Foreskin fibroblast (primary cell): ENCODE measurements at places on chromosomes 2 and 18.

- DNase-seq: no peak
Observed at GRCh38 chr2:30222031-30222430, 9.3 kb upstream of the LBH start.

DNA sequence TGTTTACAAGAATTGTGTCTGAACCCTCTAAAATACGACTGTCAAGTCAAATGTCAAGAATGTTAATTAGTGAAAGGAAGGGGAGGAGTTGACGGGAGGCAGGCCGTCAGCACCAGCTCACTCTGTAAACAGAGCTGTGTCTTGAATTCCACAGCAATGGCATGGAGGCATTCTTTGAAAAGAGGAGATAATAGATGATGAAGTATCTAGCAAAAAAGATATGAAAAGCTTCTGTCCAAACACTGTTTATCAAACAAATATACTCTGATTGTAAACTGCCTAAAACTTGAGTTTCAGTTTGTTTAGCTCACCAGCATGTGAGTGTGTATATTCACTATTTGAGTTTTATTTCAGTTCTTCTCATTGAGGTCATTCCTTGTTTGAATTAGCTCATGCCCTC lies 94.7 kb upstream of the CDC42EP3 start:
- peak; percentile 57 for DNase-seq

GRCh38 chr2:175414882-175415487 lies 233.5 kb upstream of the ATP5MC3 start:
- DNase-seq: peak; percentile 51

DNA sequence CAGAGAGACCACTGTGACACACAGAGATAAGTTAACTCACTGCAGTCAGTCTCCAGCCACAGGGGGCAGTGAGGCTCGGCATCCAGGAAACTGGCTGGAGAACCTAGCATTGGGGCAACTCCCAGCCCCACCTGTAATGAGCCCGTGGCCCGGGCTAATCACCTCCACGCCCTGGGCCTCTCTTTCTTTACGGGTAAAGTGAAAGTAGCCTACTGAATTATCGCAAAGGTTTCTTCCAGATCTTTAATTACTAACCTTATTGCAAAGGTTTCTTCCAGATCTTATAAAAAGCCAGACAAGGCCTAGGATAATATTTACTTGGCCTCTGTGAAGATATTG lies 45.7 kb upstream of the ACAA2 start:
- no peak for DNase-seq

DNA sequence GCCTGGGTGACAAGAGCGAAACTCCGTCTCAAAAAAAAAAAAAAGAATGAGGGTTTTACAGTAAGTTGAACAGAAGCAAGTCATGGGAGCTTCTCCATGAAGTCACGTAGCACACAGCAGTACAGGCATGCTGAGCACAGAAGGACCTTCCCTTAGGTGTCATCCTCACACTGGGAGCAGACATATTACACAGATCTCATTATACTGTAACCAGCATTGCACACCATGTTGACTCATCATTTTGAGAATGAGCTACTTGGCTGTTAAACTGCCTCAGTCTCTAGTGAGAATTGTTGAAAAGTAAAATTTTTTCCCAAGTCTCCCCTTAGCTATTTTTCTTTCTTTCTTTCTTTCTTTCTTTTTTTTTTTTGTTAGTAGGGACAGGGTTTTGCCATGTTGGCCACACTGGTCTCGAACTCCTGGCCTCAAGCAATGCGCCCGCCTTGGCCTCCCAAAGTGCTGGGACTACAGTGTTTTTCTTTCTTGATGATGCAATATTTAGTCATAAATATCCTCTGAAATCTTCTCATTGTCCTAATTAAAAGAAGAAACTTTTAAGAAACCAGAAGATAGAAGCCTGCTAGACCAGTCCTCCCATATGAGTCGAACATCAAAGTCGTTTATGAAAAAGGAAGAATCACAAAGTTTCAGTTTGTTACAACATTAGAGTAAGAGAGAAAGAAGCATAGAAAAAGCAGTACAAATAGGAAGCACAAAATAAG lies 37.9 kb upstream of the PPP1CB start:
- peak; percentile 50 for DNase-seq

- no peak for DNase-seq
Observed at GRCh38 chr18:76952747-76953146, 130.4 kb downstream of the ZNF236 start.

DNA sequence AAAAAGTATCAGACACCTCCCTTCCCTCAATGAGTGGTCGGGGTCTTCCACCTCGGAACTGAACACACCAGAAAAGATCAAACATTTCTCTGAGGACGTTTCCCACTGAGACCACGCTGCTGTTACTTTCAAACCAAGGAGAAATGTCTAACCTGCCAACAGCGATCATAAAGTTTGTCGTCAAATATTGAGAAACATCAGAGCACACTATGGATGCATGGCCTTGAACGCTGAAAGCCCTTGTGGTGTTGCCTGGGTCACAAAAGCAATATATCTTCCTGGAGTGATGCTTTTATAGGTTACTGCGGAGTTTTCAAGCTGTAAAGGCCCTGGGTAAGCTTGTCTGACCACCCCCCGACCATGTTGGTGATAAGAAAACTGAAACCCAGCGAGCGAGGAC lies 70.2 kb upstream of the ID2 start:
- DNase-seq: no peak

DNA sequence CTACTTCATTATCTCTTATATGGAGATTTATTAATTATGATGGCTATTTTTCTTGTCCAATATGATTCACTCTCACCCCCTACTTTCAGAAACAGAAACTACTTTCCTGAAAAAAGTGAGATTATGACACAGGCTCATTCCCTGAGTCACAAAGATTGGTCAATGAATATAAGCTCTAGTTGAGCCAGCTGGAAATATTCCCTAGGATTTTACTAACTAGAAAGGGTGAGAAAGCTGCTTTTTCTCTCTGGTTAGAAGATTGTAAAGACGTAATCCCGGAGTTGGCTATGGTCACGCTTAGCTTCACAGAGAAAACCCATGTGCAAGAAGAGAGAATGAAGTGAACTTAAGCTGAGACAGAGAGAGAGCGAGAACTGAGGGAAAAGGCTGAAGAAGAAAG lies 223.7 kb upstream of the SMAD7 start:
- peak; percentile 82 for DNase-seq

- no peak for DNase-seq
Observed at GRCh38 chr2:176148751-176149421, 2.5 kb upstream of the HOXD4 start.

DNA sequence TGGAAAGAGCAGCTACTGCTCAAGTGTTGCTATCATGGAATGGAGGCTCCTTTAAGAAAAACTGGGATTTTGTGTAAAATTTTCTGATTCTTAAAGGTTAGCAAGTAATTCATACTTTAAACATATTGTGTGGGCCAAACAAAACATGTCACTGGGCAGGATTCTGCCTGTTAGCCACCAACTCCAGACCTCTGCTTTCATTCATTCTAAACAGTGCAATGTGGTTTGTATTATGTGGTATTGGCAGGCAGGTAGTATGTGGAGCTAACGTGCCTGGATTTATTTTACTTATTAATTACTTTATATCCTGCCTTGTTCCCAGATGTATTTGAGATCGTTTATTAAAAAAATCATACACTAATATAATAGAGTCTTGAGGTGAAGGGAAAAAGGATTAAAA lies 1521.3 kb upstream of the ACVR2A start:
- peak; percentile 59 for DNase-seq

- no peak for DNase-seq
Observed at GRCh38 chr2:172012677-172013391, 13.1 kb downstream of the METAP1D start.

- DNase-seq: no peak
Observed at GRCh38 chr2:234156326-234156725, 105.8 kb downstream of the SPP2 start.

GRCh38 chr2:239871481-239872435 lies 153.4 kb downstream of the NDUFA10 start:
- no peak for DNase-seq

- DNase-seq: peak; percentile 85
Observed at GRCh38 chr2:137947728-137948336, 16.4 kb upstream of the HNMT start.

DNA sequence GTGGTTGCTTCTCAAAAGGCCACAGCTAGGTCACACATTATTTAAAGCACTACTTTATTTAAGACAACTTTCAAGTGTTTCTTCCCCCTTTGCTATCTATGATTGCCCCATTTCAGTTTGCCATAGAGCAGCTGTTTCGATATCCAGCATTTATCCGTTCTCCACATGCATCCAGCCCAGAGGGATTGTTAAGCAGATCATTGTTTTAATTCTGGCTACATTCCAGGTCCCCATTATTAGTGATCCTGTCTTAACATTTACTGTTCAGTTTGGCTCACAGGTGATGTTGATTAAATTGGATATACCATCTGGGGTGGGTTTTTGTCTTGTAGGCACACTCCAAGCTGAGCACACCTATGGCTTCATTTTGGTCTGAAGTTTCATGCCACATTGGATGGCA lies 638.7 kb downstream of the ZEB2 start:
- DNase-seq: no peak

GRCh38 chr2:6423157-6423556 lies 442.6 kb downstream of the CMPK2 start:
- DNase-seq: peak; percentile 10

DNA sequence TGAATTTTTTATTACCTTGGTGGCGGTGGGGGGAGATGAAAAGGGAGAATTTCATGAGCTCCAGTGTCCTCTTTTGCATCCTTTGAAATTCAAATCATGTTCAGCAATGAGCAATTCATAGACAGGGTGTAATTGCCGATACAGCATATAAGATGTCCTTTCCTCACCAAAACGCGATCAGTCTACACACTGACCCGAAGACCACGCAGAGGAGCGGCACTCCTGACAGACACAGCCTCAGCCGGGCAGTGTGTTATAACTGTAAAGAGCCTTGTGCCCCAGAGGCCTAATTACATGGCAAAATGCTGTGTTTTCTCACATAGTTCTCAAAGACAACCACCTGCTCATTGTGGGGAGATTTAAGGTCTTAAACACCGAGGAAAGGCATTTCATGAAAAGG lies 38.4 kb upstream of the APCDD1 start:
- no peak for DNase-seq

DNA sequence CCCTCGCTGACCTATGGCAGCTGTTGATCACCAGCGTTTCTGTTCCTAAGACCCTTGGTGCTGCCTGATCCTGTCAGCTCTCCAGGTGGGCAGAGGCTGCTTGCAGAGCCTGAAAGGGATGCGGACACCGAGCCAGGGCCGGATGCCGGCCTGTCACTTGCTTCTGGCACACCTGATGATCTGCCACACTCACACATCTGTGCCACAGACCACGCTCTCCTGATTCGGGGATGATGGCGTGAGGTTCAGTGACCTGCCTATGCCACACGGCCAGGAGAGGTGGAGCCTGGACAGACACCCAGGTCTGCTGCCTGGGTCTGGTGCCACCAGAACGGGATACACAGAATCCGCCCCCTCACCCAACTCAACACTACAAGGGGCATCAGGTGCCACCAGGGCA lies 129.4 kb upstream of the GLI2 start:
- DNase-seq: no peak

DNA sequence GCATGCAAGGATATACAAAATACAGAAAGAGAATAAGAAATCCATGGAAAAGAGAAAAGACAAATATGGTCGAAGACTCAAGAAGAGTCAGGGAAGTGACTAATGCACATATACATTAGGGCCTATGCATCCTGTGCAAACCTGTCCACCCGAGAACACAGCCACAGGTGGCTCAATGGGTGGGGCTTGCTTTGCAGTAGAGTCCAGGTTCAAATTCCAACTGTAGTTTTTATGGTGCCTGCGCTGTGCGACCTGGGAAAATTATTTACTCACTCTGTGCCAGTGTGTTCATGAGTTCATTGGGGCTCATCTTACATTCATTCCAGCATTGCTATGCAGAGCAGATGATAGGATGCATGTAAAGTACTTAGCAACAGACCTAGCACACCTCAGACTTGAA lies 244.7 kb downstream of the CTNNA2 start:
- no peak for DNase-seq

GRCh38 chr2:24920098-24920808 lies at the start of gene ADCY3:
ADCY3 (minus strand) TSS chr2:24920237; CDS start chr2:24918987, 1,250 bp downstream.
- DNase-seq: peak; percentile 59

DNA sequence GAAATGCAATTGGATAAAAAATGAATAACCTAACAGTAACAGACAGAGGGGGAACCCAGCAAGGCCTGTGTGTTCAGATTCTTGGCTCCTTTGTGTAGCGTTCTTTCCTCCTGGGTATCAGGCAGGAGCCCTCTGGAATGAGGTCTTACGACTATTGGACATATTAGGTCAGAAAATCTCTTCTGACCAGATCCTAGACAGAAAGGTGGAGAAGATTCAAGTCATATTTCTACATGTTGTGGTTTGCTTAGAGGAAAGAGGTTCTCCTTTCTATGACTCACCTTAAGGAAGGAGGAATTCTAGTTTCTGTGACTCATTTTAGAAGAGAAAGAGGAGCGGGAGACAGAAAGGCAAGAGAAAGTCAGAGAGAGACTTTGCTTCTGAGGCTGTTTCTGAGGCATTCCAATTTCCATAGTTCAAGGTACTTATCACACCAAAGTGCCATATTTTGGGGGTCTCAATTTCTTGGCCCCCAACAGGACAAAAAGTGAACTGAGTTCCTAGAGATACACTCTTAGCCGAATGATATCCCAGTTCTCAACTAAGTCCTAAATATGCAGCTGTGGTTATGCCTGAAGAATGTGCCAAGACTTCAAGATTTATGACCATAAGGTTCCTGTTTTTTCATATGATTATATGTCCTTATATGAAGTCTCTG lies 618.6 kb downstream of the ZEB2 start:
- peak; percentile 72 for DNase-seq

DNA sequence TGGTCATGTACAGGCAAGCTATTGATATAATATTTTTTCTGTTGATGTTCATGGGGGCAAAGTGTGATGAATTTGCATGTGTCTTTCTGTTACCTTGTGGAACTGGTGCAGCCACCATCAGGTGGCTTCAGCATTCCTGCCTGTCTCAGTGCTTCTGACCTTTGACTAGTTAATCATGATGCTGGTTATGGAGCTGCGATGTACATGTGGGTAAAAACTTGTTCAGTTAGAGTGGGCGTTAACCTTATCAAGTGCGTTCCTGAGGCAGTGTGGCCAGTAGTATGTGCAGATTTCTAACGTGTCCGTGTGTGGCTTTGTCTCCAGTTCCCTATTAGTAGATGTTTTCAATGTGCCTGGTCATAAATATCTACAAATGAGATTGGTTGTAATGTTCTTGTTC lies 127.4 kb upstream of the ZSWIM2 start:
- DNase-seq: no peak

DNA sequence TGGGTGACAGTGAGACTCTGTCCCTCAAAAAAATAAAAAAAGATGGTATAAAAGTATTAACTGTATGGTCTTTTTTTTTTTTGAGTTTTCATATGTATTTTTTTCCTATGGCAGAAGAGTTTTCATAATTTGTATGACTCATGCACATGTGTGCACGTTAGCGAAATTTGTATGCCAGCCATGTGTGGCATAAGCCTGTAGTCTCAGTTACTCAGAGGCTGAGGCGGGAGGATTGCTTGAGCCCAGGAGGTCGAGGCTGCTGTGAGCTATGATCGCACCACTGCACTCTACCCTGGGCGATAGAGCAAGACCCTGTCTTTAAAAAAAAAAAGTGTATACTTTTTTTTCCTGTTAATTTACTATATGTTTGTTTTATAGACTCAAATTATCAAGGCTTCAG lies 160.8 kb downstream of the TGIF1 start:
- DNase-seq: peak; percentile 78

- no peak for DNase-seq
Observed at GRCh38 chr2:26855466-26855865, 7.5 kb downstream of the DPYSL5 start.

GRCh38 chr18:22563164-22563583 lies 145.5 kb upstream of the CTAGE1 start:
- DNase-seq: peak; percentile 87
